Progenitor cell of endocrine pancreas (in vitro differentiated cells): ENCODE measurements at places on chromosomes 4 and X. TPM values are rescaled to one million over a fixed set of nuclear protein-coding genes. Genes with fewer than 3 reads are reported as not detected.

- DNase-seq: no peak
Measured at GRCh38 chr4:97984545-97985131, 158.6 kb downstream of the STPG2 start.

- DNase-seq: no peak
Measured at GRCh38 chr4:39233783-39234182, 51.5 kb downstream of the WDR19 start.

GRCh38 chrX:102966701-102967100 lies 29.6 kb downstream of the RAB40AL start:
- DNase-seq: no peak

SHROOM2 gene
- total RNA-seq: 10.5 and 10.6 TPM in 2 replicates
